ENCODE measurements at places on chromosomes 5 and 9. TPM values are rescaled to one million over a fixed set of nuclear protein-coding genes. Genes with fewer than 3 reads are reported as not detected.
A peak's percentile ranks its signal among the peaks of the same experiment; 100 is the strongest.

DNA sequence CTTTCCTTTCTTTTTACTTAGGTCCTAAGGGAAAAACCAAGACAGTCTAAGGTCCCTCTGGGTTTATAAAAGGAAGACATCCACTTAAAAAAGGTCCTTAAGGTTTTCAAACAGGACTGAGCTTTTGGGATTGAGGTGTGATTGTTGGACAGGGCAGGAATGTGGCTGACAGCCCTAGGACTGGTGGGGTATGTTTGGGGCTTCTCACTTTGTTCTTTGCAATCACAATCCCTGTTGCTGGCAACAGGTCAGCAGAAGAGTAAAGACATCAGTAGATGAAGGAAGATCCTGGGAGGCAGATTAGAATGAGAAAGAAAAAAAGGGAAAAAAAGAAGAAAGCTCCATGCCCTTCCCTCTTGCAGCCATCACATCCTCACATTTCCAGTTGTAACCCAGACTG is 101.4 kb upstream of the TARS1 start:
- DNase-seq = no peak

DNA sequence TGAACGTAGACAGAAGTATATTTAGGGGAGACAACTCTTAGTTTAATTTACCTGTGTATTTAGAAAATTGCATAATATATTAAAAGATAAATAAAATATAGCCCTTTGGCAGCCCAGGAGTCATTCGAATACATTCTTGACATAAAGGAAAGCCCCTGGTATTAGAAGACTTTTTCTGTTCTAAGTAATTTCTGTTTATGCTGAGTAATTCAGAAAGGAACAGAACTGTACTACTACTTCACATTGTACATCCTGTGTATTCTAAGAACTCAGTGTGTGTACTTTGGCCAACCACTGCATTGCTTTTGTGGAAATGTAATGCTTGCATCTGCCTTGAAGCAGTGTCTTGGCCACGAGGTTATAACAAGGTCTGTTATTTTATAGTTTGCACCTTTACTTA is 136.4 kb downstream of the KDM4C start:
- DNase-seq = no peak

DNA sequence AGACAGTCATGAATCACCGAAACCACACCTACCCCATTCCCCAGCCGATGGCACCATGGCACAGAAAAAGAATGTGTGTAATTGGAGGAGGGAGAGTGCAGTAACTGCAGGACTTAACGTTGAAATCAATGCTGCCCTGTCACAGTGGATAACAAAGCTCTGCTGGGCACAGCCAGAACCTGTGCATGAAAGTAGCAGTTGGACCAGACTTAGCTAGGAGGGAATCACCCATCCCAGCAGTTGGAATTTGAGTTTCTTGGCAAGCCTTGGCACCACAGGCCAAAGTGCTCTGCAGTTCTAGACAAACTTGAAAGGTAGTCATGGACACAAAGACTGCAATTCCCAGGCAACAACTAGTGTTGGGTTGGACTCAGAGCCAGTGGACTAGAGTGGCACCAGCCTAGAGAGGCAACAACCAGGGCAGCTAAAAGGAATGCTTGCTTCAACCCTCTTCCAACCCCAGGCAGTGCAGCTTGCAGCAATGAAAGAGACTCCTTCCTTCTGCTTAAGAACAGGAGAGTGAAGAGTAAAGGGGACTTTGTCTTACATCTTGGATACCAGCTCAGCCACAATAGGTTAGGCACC is 19.1 kb downstream of the TMEM232 start:
- no peak for DNase-seq

GRCh38 chr5:136174021-136174659 is 18.8 kb downstream of the SMIM32 start:
- no peak for DNase-seq

DNA sequence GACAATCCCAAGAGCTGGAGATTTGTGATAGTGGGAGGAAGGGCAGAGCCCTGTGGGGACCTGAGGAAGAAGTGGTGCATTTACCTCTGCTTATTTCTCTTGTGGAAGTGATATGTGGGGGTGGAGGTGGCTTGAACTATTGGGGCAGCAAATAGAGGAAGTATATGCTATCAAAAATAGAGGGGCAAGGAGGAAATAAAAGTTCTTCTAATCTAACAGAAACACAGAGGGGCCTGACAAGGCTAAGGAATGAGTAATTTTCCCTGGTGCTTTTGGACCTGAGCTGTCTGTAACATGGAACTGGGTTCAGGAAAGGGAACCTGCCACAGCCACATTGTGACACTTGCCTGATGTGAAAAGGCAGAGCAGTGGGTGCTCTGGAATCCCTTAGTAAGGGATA is 378.6 kb upstream of the KLF4 start:
- no peak for DNase-seq

DNA sequence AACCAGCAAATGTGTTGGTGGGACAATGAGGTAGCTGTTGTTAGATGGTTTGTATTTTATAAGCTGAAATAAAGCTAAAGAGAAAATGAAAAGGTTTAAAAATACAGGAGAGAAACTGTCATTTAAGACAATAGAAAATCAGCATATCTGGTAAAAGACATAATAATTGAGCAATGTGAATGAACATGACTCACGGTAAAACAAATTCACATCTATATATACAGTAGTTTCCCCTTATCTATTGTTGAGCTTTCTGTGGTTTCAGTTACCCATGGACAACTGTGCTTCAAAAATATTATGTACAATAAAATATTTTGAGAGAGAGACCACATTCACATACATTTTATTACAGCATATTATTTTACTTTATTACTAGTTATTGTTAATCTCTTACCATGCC is 1649.8 kb downstream of the EFNA5 start:
- DNase-seq = no peak

DNA sequence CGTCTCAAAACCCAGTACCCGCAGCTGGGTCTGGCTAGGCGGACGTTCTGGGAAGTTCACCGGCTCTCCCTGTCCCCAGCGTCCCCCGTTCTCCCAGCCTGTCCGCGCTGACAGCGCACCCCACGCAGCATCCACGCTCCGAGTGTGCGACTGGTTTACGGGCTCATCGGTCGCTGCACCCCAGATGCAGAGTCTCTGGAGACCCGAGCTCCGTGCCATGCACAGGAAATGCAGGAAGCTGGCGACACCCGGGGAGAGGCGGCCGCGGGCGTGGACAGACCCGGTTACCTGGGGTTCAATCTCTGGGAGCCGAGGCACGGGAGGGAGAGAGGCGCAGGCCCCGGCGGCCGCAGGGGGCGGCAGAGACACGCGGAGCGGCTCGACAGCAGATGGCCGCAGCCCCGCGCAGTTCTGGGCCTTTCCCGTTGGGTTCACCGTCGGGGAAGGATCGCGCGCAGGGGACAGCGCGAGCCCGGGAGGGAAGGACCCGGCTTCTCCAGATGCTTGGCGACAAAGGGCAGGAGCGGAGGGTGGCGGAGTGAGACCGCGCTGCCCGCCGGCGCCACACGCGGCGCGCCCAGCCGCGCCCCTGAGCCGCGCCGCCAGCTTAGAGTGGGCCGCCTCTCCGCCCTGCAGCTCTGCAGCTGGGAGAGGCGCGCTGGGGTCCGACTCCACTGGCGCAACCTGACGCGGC is 558 bp downstream of the SHROOM1 start:
- peak; percentile 71 for DNase-seq

DNA sequence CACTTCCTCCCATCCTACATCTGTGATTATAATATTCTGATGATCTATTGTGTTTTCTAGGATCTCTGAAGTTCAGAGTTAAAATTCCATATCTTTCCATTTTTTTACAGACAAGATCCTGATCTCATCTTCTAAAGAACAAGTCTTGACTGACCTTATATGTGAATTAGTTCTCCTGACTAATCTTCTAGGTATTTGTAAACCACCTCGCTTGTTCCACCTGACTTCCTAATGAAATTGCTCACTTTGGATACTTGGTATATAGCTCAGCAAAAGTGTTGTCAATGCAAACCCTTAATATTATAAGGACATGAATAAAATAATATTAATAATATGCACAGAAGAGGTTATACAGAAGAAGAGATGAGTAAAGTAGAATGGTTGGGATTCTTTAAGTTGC is 68.2 kb upstream of the NR4A3 start:
- no peak for DNase-seq

DNA sequence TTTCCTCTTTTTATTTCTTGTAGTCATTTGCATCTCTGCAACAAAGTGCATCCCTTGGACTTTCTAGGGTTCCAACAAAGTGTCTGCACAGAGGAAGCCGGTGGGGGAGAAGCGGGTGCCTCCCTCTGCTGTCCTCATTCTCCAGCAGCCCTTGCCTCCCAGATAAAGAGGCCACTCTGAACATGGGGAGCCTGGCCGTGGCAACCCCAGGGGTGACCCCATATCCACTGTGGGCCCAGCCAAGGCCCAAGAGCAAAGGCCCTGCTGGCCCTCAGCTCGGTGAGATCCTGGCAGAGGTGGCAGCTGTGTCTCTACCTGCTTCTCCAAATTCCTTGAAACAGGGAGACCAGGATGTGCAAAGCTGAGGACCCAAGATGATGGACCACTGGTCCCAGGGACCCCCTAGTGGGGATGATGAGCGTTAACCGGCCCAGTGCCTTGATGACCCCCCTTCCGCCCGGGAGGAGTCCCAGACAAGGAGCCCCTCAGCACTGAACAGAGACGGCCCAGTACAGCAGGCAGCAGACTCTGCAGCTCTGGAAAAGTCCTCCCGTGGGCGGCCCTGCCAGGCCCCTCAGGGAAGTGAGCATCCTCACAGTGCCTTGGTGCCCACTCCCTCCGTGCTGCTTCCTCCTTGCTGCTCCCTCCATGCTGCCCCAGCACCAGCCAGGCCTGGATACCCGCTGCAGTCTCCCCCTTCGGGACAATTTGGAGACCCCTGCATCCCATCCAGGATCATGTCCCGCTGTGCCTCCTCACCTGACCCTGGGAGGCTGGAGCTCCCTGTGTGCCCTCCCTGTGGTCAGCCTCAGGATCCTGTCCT is 62.5 kb downstream of the MRPL36 start:
- no peak for DNase-seq

- no peak for DNase-seq
Measured at GRCh38 chr9:91276513-91276912, 85.2 kb downstream of the AUH start.

GRCh38 chr5:178625679-178626483 is 969 bp downstream of the CLK4 start:
- DNase-seq = no peak

GRCh38 chr5:122083535-122083934 is 5.5 kb upstream of the LOX start:
- DNase-seq = no peak

DNA sequence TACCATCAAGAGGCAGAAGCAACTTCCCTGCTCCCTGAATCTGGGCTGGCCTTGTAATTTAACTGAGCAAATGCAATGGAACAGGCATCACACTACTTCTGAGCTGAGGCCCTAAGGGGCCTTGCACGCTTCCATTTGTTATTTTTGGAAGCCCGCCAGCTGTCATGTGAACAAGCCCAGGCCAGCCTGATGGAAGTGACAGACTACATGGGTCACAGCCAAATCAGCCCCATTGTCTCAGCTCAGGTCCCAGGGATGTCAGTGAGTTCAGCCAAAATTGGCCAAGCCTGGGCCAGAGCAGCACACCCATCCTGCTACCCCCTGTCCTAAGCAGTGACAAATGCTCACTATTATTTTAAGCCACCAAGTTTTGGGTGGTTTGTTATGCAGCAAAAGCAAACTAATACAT is 72.8 kb downstream of the PRRT1B start:
- no peak for DNase-seq

- peak; percentile 36 for DNase-seq
Measured at GRCh38 chr9:19102181-19102630, 498 bp downstream of the HAUS6 start.

GRCh38 chr5:143652108-143652700 is 159.8 kb upstream of the HMHB1 start:
- DNase-seq = no peak

- no peak for DNase-seq
Measured at GRCh38 chr9:136700304-136700703, 12.1 kb upstream of the DIPK1B start.

GRCh38 chr9:93183663-93184431 is at the start of gene WNK2:
TSS of gene WNK2 (plus strand) at chr9:93184139. CDS start at chr9:93184930, 791 bp downstream.
- peak; percentile 22 for DNase-seq

DNA sequence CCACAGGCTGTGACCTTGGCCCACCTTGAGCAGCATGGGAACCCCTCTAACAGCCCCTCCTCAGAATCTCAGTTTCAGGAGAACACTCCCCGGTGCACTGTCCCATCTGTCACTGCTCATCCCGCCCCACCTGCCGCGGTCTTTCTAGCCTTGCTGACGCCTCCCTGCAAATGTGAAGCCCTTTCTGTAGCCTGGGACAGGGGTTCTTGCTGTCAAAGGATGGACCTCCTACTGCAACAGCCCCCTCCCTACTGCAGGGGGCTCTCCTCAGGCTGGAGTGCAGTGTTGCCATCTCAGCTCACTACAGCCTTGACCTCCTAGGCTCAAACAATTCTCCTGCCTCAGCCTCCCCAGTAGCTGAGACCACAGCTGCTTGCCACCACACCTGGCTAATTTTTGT is 20.0 kb downstream of the OR2V1 start:
- DNase-seq = no peak

DNA sequence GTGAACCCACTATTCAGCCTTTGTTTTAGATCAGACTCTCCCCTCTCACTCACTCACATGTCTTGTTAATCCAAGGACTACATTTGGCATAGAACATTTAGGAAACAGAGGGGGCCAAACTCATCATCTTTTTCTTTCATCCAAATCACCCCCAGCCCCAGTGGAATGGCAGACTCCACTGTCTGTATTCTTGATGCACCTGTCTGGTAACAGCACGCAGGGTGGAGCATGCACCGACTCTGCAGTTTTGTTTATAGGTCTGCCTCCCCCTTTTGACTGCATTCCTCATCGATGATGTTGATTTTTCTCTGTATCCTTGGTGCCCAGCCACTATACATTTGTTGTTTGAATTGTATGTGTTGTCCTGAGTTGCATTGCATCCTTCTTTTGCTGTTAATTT is 66.0 kb downstream of the ANGPTL2 start:
- DNase-seq = no peak

Gene SPOUT1
- 52.8 TPM for total RNA-seq

Gene ANKRD34B
- total RNA-seq = not detected

Gene GFPT2
- total RNA-seq = 1.6 TPM

Gene UGCG
- total RNA-seq = 41.6 TPM

Gene INSL6
- not detected for total RNA-seq

Gene IL9
- total RNA-seq = not detected

Gene PGM5
- total RNA-seq = 0.22 TPM

Gene LHX3
- not detected for total RNA-seq

Gene UGT3A2
- not detected for total RNA-seq

Gene BARX1
- not detected for total RNA-seq

Gene DAPK1
- total RNA-seq = 2.9 TPM
